ENCODE measurements at places on chromosomes 2 and 18.

DNA sequence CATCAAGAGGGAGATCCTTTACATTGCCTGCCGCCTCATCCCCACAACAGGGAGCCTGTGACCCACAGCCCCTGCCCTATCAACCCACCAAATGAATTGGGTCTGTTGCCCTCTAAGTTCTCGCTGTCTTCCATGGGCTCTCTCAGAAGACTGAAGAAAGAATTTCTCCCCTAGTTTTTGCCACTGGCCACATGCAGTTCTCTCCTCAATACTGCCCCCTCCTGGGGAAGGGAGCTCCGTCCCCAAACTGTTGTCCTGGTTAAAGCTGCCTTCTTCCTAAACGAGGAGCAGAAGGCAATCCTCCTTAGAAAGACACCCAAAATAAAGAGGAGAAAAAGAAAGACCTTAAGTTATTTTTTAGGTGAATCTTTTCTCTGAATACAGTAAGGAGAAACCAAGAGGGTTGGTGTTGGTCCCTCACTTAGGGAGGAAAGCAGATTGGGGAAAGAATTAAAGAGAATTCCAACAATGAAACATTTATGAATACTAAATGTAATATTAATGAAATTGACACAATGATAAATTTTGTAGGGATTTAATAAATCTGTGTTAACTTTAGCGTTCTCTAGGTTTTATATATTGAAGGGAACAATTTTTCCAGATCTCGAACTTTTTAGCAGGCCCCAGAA is 31.1 kb upstream of the SATB2 start:
- peak; percentile 34 for DNase-seq

DNA sequence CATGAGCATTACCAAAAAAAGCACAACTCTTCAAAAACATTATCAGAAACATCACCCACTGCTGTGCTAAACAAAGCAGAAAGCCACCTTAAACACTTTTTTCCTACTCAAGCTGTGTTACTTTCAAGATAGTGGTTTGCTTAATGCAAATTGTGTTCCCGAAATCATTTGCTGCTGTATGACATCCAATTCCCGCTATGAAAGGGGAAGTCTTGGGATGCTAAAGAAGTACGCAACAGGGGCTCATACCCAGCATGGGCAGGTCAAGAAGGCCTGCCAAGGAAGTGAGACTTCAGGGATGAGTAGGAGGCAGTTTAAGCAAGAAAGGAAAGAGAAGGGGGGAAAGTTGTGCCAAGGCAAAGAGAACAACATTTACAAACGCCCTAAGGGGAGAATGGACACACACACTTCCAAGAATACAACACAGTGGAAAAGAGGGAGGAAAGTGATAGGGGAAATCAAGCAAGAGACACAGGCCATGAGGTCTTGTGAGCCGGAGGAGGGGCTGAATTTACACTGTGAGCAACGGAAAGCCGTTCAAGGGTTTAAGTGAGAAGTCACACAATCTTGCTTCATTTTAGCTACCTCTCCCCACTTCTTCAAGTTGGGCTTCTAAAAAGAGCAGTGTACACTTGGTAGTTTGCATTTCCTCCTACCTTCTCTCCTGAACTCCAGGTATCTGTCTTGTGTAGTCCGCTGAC is 4.0 kb downstream of the PTPN2 start:
- DNase-seq, result peak; percentile 34

DNA sequence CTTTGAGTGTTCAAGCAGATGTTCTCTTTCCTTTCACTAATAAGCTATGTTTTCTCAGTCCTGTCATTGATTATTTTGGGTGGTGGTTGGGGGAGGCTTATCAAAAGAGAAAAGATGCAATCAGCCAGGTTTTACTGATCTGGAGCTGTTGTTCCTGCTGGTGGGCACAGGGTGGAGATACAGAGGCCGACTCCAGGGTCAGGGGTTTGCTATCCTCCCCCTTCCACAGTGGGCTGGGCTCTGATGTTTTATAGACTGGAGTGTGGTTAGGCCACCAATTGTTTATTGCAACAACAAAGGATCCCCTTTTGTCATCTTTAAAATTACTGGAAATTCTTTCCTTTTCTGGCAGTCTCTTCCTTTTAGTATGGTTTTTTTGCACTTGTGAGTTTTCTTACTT is 120.5 kb downstream of the TANC1 start:
- DNase-seq, result no peak

- no peak for DNase-seq
Measured at GRCh38 chr18:2293109-2293839, 278.0 kb downstream of the METTL4 start.

- DNase-seq, result no peak
Measured at GRCh38 chr2:181677912-181678586, 2.3 kb downstream of the NEUROD1 start.

- DNase-seq, result no peak
Measured at GRCh38 chr18:28185121-28185520, 8.2 kb upstream of the CDH2 start.

- no peak for DNase-seq
Measured at GRCh38 chr2:136131484-136131960, 13.6 kb upstream of the CXCR4 start.

DNA sequence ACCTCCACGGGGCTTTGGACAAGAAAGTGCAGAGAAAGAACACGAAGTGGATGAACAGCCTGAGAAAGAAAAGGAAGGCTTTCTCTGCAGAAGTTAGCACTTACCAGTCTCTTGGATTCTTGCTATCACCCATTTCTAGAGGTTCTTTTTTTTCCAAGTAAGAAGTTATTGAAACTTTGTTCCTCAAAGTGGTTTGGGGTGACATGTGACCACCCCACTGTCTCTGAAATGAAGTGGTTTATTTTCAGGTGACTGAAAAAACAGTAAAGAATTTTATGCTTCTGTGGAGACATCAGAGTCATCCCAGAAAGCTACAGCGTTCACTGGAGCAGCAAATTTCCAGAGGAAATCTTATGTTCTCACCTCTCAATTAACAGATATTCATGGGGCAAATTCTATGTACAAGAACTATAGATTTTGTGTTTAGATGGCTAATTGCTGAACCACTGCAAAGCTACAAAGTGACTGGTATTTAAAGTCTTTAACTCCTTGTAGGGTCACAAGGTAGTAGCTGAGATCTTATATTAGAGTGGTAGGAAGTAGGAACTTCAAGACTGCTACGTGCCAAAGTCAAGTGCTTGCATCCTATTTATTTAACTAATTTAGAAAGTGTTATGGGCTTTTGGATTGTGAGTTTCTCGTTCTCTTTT is 267.5 kb downstream of the TGIF1 start:
- no peak for DNase-seq

DNA sequence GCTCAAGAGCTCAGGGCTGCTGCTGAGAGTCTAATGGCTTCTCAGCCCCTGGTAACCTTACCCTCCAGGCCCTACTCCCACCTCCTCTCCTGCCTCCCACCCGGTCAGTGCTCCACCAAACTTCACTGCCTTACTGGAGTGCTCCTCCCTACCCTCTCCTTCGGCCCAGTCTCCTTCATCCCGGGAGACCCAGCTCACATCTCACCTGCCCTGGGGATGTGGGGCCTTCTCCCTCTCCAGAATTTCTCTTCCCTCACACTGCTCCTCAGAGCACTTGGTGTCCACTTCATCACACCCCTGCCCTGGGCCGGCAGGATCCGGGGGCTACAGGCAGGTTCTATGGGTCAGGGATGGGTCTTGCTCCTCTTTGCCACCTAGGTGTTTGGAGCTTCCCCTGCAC is 21.6 kb downstream of the PTPN18 start:
- DNase-seq, result no peak

GRCh38 chr2:240989451-240990265 is 8.8 kb upstream of the SNED1 start:
- DNase-seq, result peak; percentile 23

- DNase-seq, result no peak
Measured at GRCh38 chr2:47039913-47040562, 115.1 kb downstream of the STPG4 start.

GRCh38 chr18:6782861-6783260 is 53.3 kb downstream of the ARHGAP28 start:
- no peak for DNase-seq

GRCh38 chr18:26656944-26657536 is 108.7 kb upstream of the KCTD1 start:
- DNase-seq, result peak; percentile 6

DNA sequence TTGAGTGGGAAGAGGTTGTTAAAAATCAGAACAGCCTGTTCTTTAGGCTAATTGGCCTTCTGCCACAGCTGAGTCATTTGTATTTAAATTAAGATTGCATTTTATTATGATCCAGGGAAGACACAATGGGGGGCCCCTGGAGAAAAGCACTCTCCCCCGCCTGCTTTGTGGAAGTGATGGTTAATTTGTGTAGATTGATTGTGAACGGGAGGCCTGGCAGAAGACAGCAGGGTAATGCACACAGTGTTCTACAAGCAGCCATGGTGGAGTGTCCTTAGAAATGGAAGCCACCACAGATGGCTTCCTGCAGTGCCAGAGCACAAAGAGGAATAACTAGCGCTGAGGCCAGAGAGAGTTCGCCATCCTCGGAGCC is 19.6 kb downstream of the RAMP1 start:
- no peak for DNase-seq

DNA sequence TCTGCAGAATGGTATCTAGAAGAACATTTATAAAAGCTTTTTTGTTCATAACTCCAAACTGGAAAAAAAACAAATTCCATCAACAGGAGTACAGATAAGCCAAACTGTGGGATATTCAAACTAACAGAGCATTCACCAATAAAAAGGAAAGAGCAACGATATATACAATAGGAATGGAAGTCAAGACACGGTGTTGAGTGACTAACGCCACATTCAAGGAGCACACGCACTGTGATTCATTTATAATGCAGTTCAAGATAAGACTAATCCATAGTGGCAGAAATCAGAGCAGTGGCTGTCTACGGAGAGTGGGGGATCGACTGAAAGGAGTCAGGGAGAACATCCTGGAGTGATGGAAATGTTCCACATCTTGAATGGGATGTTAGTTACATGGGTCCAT is 70.7 kb downstream of the CABYR start:
- no peak for DNase-seq

- no peak for DNase-seq
Measured at GRCh38 chr2:24115057-24115456, 8.1 kb downstream of the PFN4 start.

DNA sequence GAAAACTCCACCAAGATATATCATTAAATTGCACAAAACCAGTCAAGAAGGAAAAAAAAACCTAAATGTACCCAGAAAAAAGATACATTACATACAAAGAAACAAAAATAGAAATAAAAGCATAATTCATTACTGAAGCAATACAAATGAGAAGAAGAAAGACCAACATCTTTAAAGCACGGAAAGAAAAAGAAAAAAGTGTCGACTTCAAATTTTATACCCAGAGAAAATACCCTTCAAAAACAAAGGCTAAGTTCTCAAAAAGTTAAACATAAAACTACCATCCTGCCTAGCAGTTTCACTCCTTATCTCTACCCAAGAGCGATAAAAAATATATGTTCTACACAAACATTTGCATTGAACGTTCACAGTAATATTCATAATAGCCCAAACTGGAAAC is 82.0 kb downstream of the ATAD2B start:
- DNase-seq, result no peak

DNA sequence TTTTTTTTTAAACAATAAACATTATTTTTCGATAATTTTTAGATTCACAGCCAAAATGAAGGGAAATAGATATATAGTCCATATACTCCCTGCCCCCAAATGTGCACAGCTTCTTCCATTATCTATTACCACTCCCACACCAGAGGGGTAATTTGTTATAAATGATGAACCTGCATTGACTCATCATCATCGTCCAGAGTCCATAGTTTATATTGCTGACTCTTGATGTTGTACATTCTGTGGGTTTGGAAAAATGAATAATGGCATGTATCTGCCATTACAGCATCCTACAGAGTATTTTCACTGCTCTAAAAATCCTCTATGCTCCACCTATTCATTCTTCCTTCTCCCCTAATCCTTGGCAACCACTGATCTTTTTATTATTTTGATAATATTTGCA is 121.5 kb downstream of the LTBP1 start:
- DNase-seq, result no peak

DNA sequence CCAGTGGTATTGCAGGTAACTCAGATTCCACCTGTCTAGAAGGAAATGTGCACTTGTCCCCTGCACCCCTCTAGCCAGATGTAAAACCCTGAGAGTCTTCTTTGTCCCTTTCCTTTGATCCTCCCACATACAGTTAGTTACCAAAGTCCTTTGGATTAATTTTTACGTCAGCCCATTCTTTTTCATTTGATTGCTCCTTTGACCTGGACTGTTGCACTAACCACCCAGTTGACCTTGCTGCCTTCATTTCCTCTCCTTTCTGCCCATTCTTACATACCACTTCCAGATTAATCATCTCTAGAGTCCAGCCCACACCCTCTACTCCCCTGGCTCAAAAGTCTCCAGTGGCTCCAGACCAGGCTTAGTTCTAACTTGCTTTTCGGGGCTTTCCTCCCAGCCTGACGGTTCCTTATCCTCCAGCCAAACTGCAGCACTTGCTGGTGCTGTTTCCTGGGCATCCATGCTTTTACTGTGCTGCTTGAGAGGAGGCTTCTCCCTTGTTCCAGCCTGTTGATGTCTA is 99.3 kb downstream of the SPTBN1 start:
- no peak for DNase-seq

- no peak for DNase-seq
Measured at GRCh38 chr2:144505245-144505831, 14.6 kb downstream of the ZEB2 start.

DNA sequence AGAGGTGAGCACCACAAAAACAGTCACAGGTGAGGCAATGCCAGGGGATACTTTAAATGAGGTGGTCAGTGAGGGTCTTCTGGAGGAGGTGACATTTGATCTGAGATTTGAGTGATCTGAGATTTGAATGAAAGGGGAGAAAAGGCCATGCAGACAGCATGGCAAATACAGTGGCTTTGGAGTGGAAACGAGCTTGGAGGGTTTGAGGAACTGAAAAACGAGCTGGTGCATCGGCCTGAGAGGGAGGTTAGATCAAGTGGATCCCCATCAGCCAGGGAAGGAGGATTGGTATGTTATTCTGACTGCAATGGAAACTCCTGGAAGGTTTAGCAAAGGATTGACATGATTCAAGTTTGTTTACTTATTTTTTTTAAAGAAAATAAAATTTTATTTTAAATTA is 245.1 kb downstream of the KCNS3 start:
- no peak for DNase-seq

DNA sequence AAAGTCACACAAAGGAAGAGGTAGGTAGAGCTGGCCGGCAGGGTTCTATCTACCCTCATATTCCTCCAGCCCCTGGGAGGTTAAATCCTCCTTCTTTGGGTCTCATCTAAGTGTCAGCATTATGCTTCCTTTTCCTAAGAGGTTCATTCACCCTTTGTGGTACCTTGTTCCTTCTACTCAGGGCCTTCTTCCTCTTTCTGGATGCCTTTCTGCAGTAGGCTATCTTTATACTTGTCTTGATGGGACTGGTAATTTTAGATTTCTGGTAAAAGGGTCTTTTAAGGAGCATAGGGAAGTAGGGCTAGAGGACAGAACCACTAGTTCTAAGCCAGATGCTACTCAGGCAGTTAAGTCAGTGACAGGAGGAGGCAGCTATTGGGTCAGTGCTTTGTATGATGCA is 13.7 kb upstream of the TNP1 start:
- DNase-seq, result no peak

DNA sequence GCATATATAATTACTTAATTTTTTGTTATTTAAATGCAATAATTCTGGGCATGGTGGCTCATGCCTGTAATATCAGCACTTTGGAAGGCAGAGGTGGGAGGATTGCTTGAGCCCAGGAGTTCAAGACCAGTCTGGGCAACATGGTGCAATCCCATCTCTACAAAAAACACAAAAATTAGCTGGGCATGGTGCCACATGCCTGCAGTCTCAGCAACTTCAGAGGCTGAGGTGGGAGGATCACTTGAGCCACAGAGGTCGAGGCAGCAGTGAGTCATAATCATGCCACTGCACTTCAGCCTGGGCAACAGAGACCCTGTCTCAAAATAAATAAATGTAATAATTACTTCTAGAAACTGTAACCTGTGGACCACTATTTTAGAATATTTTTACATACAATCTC is 21.5 kb upstream of the TMEM87B start:
- DNase-seq, result no peak

Data from AML-193 (cell line).